Lower leg skin (tissue), 4 donors: ENCODE measurements at places on chromosomes 2 and 18. TPM values are rescaled to one million over a fixed set of nuclear protein-coding genes. Genes with fewer than 3 reads are reported as not detected.

IL36G gene
- total RNA-seq, result 24.7 TPM

COL3A1 gene
- 28.0 TPM for total RNA-seq

DNAH7 gene
- total RNA-seq, result 0.26 TPM

PLCL1 gene
- 2.1 TPM for total RNA-seq

FBLN7 gene
- 5.4 TPM for total RNA-seq

SLC23A3 gene
- 4.4 TPM for total RNA-seq

AGXT gene
- total RNA-seq, result not detected

ITGB6 gene
- total RNA-seq, result 7.5 TPM

MCFD2 gene
- 43.3 TPM for total RNA-seq

TPO gene
- total RNA-seq, result 5.9 TPM

LRRC30 gene
- total RNA-seq, result not detected

CDH7 gene
- total RNA-seq, result not detected

OTX1 gene
- total RNA-seq, result 5.3 TPM

RTP5 gene
- not detected for total RNA-seq

PRKAG3 gene
- not detected for total RNA-seq

DUSP28 gene
- total RNA-seq, result 8.1 TPM

USP40 gene
- 26.9 TPM for total RNA-seq

MEIS1 gene
- total RNA-seq, result 19.9 TPM

POTEJ gene
- total RNA-seq, result not detected

RPS27A gene
- 1,655 TPM for total RNA-seq

FAP gene
- 8.7 TPM for total RNA-seq

CFAP53 gene
- total RNA-seq, result 0.34 TPM

ATOH8 gene
- 27.3 TPM for total RNA-seq

IL1RL2 gene
- total RNA-seq, result 12.7 TPM

FER1L5 gene
- total RNA-seq, result not detected

TCF7L1 gene
- 0.67 TPM for total RNA-seq

KYNU gene
- total RNA-seq, result 6.1 TPM

WNT6 gene
- 5.5 TPM for total RNA-seq

CELF4 gene
- total RNA-seq, result 0.59 TPM

FTCDNL1 gene
- not detected for total RNA-seq
